Right kidney (tissue), 9 donors: ENCODE measurements at places on chromosomes 6 and 20.

- DNase-seq = no peak
Measured at GRCh38 chr6:37491171-37491829, 8.4 kb downstream of the CCDC167 start.

GRCh38 chr6:20141931-20142330, 70.3 kb downstream of the MBOAT1 start:
- DNase-seq = no peak

GRCh38 chr6:84785671-84786070, 21.3 kb upstream of the TBX18 start:
- no peak for DNase-seq

- DNase-seq = no peak
Measured at GRCh38 chr20:32116079-32116521, 6.6 kb downstream of the TM9SF4 start.

- no peak for DNase-seq
Measured at GRCh38 chr6:34312259-34312658, 63.5 kb upstream of the SMIM29 start.

GRCh38 chr6:7833751-7834070, 76.9 kb downstream of the TXNDC5 start:
- no peak for DNase-seq

GRCh38 chr6:21777846-21778245, 184.3 kb downstream of the SOX4 start:
- no peak for DNase-seq

DNA sequence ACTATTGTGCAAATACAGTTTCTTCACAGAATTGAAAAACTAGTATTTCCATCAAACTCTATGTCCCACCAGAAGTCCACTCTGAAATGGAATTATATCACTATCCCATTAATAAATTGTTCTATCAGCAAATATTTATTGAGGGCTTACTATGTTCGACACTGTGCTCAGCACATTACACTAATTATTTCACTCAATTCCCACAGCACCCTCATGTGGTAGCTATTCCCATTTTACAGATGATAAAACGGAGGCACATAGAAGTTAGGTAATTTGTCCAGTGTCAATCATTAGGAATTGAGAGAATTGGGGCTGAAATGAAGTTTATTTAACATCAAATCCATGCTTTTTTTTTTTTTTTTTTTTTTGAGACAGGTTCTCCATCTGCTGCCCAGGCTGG, 52.5 kb downstream of the MKKS start:
- DNase-seq = no peak

DNA sequence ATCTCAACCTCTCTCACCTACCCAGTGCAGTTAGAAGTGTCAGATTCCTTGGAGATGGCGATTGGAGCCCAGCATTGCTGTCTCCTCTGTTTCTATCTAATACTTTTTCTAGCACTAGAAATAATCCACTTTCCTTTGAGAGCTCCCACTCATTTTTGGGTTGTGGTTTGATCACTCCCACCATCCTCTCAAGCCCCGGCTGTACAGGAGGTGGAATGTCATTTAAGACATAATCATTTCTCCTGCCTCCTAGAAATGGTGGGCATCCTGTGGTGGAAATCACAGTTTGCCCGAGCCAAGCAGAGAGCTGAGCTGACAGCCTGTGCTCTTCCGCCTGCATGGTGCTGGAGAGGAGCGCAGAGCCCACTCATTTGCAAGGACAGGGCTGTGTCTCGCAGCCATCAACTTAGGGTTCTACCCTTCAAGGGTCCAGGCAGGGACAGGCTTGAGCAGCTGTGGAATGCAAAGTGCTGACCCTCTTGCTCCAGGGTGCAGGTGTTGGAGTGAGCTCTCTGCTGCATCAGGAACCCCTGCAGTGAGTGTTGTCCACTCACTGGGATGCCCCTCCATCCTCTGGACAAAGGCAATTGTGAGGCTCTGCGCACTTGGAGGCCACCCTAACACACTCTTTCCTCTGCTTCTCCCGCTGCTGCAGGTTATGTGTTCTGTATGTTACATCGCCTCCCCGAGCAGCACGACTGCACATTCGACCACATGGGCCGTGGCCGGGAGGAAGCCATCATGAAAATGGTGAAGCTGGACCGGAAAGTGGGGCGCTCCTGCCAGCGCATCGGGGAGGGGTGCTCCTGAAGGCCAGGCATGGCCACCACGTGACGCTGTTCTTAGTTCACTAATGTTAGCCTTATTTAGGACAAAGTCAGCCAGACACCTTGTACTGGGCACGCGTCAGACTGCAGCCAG, 332.3 kb downstream of the ZFAND3 start:
- no peak for DNase-seq

DNA sequence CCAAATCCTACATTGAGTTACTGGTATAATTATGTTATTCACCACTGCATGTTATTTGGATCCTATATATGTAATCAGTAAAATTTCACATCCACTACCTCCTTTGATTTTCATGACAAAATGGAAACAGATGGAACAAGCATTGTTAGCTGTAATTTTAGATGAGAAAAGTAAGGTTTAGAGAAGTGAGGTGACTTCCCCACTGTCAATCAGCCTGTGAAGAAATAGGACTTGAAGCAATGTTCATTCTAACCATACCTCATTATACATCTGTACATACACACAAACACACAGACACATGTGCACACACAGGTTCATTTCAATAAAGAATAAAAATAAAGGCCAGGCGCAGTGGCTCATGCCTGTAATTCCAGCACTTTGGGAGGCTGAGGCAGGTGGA, 23.7 kb upstream of the QKI start:
- no peak for DNase-seq

- DNase-seq = no peak
Measured at GRCh38 chr6:83097204-83097603, 29.7 kb downstream of the DOP1A start.

DNA sequence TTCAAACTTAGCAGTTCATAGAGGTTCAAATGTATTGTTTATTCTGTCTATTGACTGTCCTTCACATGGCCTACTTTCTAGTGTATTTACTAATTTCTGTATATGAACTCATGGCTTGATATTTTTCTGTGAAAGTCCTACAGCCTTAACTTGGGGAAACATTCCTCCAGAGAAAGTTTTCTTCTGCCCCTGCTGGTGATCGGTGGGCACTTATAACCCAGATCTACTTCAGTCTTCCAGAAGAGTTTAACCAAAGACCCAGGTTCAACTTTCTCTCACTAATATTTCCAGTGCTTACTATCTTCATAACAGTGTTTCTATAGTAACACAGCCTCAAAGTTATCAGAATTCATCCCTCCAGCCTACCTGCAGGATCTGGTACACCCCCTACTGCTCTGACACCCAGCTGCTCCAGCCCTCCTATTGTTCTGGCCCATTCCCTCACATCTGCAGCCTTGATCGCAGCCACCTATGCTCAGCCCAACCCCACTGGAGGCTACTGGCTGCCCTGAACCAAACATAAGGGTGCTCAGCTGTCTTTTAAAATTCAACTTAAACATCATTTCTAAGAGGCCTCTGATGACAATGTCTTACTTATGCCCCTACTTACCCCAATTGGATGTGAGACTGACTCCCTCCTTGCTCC, 72.3 kb downstream of the TBX18 start:
- DNase-seq = no peak

DNA sequence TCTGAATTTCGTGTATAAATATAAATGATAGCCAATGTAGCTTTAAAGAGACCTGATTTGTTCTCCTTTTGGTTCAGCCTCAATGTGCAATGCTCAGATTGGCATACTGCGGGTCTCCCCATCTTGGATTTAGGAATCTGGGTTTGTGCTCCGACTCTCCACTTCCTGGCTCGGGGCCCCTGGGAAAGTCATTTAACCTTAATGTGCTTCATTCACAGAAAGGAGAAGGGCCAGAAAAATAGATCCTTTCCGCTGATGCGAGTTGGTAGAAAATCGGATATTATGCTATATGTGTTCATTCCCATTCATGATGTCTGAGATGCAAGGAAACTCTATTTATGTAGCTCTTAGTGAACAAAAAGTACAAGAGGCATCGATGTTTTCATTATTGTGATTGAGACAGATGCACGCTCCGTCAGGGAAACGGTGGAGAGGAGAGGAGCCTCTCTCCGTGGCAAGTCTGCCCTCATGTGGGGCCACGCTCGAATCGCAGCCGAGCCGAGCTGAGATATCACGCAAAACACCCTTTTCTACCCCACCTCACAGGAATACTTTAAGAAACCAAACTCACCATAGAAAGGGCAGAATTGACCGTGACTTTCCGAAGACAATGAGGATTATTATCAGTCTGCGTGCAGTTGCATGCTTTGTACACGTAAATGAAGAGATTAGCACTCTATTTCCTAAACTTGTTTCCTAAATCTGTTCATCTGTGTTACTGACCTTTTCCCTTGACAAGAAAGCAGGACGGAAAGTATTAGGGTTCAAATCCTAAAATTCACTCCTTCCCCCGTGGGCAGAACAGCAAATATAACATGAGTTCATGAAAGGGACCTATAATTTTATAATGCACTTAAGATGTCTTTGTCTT, 136.6 kb downstream of the COL9A1 start:
- peak; percentile 29 for DNase-seq

DNA sequence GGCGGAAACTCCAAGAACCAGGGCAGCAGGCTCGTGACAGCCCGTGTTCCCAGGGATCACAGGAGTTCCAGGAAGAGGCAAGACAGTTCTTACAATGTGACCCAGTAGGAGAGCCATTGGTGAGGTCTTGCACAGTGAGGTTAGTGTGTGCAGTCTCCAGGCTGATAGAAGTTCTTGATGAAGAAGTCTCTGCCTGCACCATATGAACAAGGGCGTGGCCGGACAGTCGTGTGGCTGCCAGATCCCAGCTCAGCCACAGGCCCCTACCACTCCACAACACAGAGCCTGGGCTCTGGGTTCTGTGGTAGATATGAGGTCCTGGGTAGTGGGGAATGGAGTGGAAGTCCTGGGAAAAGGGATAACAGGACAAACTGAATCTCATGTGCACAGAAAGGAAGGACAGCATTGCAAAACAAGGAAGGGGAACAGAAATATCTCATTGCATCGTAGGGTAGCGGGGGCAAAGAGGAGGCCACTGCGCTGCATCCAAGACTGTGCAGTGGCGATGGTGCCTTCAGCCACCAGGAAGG, 65.2 kb downstream of the STX11 start:
- DNase-seq = no peak

DNA sequence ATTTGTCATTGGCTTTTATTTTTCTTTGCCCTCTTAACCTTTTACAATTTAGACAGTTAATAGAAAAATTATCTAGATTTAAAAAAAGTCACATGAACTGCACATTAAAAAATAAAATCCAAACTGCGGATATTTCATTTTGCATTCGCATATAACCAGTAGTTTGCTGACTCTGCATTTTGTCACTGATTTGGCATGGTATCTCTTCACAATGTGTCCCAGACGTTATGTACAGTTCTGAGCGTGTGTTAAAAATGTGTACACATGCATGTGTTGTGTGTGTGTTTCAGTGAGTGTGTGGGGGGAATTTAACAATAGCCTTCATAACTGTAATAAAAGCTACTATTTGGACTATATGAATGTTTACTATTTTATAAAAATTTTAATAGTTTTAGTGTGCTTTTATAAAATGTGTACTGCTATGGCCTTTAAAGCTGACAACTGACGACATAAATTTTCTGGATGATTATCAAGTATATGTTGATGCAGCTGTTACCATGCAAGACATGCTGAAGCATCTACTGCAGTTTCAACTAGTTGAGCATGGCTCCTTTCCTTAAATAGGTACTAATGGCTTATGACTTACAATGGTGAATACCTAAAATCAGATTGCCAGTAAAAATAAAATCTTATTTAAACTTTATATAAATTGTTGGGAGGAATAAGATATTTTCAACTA, 67.7 kb downstream of the HMGCLL1 start:
- no peak for DNase-seq

DNA sequence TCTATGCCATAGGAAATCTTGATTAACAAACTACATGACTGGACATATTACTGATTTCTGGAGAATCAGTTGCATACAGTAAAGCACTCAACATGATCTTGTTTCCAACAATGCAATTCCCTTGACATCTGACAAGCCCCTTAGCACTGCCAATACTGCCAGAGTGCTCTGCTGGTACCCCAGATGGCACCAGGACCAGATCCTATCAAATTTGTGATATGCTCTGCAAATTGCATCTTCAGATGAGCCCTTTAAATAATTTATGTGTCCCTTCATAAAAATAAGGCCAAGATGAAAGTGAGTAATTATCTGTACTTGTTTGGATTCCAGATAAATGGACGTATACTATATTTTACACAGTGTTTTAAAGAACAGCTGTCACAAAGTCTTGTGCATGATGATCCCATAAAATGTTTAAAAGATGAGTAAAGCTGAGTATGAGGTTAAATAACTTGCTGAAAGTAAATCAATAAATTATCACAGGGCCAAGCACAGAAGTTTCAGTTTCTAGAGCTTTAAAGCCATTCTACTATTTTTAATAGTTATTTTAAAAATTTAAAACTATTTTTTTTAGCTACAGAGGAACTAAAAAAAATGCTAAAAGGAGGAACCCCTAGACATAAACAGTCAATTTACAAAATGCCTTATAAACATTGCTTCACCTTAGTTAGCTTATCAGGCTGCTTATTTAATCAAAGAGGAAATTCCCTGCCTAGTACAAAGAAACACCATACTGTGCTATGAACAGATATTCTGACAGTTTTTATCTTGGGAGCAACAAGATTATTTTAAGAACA, 42.1 kb downstream of the NUDT3 start:
- DNase-seq = no peak

GRCh38 chr6:123415844-123416468, 220.8 kb downstream of the TRDN start:
- peak; percentile 44 for DNase-seq

DNA sequence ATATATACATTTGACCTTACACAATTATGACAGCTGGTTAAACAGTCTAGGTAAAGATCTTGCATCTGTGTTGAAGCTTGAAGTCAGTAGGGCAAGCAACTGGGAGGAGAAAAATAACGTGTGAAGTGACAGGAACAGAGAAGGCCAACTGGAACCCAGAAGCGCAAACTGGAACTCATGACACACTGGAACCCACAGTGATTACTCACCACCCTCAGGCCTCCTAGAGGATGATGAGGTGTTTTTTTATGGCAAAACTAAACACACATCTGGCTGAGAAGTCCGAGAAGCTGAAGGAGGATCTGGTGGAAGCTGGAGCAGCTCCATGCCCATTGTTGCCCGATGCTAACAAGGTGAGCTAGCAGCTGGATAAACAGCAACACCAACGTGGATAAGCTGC, 108.1 kb downstream of the TMEM200A start:
- no peak for DNase-seq

- DNase-seq = no peak
Measured at GRCh38 chr20:10626896-10627295, 46.9 kb downstream of the JAG1 start.

DNA sequence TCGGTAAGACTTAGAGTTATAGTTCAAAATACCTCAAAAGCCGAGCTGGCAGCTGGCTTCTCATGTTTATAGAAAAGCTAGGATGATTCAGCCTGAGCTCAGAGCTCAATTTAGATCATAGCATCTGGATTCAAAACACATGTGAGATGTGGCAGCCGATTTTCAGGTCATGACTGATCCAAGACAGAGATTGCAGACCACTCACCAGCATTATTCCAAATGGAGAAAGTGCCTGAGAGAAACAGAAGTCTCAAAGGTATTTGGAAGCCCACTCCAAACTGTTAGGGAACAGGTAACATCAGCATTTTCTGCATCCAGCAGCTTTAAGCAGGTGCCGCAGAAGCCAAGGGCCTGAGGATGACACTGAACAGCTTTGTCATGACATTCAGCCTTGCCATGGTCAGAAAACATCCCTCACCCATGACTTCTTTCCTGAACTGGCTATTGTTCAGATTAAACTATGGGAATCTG, 102.2 kb downstream of the BACH2 start:
- no peak for DNase-seq

- no peak for DNase-seq
Measured at GRCh38 chr6:63805808-63806572, 170.4 kb downstream of the PHF3 start.

- peak; percentile 51 for DNase-seq
Measured at GRCh38 chr6:155974811-155975323, 519.2 kb upstream of the NOX3 start.
